K562 (cell line): ENCODE measurements at places on chromosomes 3 and 15.

DNA sequence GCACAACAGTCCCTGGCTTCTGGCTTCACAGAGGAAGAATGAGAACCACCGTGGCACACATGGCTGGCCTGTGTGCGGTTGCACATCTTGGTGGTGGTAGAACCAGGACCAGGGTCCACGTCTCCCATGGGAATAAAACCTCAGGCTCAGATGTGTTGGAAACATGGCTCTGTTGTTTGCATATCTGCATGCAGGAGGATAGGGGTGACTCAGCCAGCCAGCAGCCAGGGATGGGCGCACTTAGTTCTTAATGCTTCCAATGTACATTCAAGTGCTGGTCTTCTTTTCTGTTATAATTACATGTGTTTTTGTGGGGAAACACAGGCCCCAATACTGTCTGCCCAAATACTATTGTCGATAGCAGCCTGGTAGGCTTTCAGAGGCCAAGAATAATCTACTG, 35.8 kb upstream of the BCL2L10 start:
- no peak for DNase-seq

- DNase-seq = no peak
These were observed 45.6 kb downstream of the BCL2L10 start for GRCh38 chr15:52066842-52067544.

DNA sequence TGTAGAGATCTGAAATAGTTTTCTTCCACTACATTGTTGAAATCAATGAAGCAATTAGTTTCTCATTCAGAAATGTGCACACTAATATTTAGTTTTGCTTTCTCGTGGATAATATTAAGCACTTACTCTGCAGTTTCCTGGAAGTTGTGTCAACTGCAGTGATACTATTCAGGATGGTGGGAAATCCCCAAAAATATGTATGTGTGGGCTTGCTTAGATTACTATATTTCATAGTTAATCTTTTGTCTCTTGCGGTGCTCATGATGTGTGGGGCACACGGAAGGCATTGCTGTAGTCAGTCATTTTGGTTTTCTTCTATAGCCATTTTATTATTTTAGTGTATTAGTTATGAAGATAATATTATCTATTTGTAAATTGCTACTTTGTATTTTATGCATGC, 19.7 kb downstream of the RAB11A start:
- no peak for DNase-seq

DNA sequence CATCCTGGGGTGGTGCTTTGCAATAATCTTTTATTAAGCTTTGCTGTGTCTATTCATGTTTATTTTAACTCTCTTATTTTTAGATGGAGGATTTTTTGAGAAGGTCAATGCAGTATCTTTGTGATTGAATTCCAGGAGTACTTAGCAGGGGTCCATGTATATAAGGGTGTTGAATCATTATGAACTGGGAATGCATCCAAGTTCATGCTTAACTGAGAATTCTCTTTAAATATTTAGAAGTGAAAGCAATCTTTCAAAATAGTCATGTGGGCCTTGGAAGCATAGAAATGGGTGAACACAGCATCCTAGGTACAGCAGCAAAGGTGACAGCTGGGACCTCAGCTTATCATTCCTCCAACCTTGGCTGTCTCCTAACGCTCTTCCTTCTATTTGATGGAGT, 27.3 kb downstream of the SPTSSB start:
- no peak for DNase-seq

DNA sequence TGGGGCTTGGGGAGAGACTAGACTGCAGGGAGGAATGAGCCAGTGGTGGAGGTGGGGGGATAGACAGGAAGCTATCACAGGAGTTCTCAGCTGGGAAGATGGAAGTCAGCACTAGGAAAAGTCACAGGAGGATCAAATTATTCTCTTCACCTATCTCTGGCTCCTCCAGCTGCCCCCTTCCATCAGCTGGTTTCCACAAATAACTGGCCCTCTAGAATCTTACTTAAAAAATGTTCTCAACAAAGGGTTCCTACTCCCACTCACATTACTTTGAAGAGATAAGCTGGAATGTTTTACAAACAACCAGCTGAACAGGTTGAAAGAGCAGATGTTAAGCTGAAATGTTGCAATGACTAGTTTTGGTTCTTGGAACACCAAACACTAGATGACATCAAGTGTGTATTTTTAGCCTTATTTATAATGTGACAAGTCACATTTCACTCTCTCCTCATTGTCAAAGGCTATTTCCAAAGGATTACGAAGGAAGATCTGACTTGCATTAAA, 102.7 kb upstream of the AADACL2 start:
- DNase-seq = peak; percentile 53

DNA sequence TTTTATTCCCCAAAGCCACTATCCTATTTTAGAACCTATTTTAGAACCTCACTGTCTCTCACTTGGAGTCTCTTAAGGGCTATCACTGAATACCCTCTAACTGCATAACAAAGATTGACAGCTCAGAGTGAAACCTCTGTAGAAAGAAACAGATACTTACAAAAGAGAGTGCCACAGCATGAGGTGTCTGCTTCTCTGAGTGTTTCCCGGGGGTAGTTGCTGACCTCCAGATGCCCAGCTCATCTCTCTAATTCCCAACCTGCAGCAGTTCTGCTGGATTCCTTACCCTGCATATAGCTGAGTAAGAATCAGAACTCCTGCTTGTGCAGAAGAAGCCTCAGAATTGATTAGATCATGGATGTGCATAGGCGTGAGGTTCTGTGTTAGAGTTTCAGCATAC, 34.5 kb downstream of the P3H2 start:
- no peak for DNase-seq

DNA sequence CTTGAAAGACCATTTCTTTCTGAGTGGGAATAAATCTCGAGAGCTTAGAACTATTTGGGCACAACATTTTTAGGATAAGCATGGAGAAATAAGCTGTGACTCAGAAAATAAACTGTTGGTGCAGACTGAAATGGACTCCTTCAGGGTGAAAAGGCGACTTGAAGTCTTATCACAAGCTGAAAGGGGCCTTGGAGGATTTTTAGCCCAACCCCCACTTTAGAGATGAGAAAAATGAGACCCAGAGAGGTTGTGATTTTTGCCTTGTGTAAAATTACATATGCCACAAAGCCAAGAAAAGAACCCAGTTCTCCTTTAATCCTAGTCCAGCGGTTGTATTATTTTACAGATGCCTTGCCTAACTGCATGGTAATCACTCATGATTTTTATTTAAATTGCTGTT, 1.5 kb downstream of the ATP1B3 start:
- peak; percentile 48 for DNase-seq

- DNase-seq = no peak
These were observed 21.5 kb upstream of the MAN2C1 start for GRCh38 chr15:75389791-75390382.

DNA sequence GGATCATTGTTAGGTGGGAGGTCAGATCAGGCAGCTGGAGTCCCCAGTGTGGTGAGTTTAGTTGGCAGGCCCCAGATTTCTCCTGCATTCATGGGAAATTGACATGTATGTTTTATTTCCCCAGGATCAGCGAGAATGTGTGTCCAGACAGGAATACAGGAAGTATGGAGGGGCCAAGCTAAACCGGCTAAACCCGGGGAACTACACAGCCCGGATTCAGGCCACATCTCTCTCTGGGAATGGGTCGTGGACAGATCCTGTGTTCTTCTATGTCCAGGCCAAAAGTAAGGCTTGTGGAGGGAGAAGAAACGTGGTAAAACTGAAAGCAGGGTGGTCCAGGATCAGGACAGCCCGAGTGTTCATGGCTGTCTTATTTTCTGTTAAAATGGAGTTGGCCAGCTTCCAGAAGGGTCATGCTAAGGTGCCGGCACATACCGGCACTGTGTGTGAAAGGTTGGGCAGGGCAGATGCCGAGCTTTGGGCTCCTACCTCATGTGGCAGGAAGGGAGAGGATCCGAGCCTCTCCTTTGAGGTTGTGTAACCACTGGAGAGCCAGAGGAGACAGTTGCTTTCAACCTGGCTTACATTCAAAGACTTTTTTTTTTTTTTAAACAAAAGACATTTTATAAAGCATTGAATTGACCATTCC, 83.1 kb downstream of the PGPEP1L start:
- DNase-seq = no peak

GRCh38 chr15:32802286-32802936, 84.6 kb downstream of the GREM1 start:
- no peak for DNase-seq

- no peak for DNase-seq
These were observed 7.8 kb upstream of the CCR1 start for GRCh38 chr3:46215810-46216414.

GRCh38 chr15:70050970-70051369, 46.7 kb downstream of the TLE3 start:
- DNase-seq = no peak

DNA sequence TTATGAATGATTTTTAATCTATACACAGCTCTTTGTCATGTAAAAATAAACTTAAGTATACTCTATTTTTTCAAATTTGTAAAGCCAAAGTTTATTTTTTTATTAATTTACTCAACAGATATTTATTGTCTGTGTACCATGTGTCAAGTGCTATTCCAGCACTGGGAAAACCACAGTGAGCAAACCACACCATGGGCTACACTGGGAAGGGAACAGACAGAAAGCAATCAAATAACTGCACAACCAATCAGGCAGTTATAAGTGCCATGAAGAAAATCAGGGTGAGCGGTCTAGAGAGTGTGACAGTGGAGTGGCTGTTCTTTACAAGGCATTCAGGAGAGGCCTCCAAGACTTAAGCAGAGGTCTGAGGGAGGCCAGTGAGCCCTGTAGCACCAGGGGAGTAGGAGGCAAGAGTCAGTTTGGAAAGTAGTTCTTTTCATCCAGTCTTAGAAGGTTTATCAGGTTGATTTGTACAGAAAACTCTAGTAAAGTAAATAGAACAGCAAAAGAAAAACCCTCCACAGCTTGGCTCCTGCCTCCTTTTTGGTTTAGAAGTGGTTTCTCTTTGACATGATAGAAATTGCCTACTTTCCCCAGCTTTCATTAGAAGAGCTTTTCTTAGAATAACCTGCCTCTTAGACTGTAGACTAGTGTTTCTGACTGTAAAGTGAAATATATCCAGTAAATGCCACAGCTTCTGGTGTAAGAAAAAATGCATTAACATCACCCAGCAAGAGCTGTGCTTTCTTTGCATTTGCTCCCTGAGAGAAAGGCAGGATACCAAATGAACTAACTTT, 13.7 kb downstream of the EIF2AK4 start:
- DNase-seq = no peak

DNA sequence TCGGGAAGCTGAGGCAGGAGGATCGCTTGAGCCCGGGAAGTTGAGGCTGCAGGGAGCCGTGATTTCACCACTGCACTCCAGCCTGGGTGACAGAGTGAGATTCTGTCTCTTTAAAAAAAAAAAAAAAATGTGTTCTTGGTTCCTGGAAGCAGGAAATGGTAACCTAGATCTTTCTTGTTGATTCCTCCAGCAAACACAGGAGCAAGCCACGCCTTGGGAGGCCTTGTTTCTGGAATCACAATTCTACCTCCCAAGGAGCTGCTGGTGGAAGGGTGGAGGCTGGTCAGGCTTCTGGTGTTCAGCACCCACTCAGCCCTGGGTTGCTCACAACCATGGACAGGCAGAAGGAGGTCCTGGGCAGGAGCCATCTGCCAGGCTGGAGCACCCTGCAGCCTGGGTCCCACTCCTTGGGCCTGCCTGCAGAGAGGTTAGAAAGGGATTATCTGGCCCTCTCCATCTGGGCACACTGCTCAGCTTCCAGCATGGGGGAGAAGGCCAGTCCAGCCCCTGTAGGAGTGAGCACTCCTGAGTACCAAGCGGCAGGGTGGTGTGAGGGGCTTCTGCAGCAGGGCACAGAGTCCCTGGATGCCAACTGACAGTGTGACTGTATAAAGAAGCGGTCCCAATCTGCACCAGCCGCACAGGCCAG, 65.6 kb downstream of the ABTB1 start:
- peak; percentile 7 for DNase-seq

DNA sequence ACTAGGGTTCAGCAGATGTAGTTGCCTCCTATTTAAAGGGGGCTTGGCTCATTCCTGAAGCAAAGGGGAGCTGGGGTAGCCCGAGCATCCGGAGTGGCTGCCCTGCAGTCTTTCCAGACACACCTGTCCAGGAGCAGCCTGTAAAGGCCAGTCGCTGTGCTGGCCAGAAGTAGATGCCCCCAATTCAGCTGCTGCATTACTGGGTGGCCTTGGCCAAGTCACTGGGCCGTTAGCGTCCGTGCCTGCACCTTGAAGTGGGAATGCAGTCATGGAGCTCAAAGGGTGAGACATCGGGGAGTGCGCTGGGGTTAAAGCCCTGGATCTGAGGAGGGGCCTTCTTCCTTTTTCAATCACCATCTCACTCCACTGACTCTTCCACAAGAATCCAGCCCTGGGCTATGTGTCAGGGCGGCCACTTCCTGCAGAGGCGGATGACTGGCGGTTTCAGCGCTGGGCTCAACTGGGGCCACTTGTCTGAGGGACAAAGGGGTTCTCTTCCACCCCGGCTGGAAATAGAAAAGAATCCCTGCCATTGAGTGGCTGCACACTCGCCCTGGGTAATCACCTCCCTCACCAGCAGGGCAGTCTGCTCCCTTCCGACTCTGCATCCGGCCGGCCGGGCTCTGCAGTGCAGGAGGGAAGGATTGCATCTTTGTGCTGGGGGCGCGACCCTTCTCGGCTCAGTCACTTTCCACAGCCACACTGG, 11.8 kb downstream of the ALDH1A3 start:
- no peak for DNase-seq

DNA sequence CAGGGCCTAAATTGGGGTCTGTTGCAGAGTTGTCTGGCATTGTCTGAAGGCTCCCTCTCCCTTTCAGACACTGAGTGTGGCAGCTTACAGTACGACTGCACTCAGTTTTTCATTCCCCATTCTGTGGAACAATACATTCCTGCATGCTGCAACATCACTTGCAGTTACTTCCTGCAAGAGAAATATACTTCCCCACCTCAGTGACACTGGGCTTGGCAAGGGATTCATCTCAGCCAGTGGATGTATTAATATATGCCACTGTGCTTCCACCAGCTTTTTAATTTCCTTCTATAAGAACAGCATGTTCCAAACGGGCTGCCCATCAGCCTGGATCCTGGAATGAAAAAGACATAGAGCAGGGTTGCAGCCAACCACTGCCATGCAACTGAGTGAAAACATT, 23.1 kb downstream of the B3GALNT1 start:
- DNase-seq = no peak

GRCh38 chr3:144553301-144553700, 581.7 kb downstream of the DIPK2A start:
- DNase-seq = no peak

DNA sequence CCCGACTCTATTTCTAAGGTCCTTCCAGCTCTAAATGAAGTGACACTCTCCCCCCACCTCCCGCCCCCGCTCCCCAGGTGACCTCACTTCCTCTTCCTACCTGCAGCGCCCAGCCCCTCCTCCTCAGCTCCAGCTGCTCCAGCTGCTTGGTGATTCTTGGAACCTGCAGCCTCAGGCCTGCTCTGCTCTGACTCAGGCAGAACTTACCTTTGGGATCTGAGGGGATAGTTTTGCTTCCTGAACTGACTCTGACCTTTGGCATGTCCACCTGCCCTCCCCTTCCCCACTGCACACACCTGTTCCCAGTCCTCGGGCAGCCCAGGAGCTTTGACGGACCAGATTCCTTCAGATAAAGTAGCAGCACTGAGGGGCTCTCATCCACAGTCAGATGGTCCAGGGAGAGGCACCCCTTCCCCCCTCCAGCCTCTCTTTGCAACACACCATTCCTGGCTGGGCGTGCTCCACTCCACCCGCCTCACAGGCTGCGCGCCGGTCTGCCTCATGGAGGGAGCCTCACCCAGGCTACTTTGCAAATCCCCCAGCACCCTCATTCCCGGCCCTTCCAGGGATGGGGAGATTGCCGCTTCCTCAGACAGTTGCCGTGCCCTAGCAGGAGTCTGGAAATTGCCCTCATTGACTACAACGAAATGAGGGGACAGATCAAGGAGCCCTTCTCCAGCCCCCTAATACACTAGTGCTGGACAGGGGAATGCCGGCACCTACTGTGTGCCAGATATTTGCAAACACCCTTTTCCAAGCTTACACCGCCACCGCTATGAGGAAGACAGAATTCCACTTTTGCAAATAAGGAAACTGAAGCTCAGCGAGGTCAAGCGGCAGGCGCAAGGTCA, 692 bp upstream of the C15orf39 start:
- peak; percentile 56 for DNase-seq
